ENCODE measurements at places on chromosomes 11 and 22. TPM values are rescaled to one million over a fixed set of nuclear protein-coding genes. Genes with fewer than 3 reads are reported as not detected.

The RAB36 gene
- 6.4 TPM for total RNA-seq

GRCh38 chr22:19761725-19762567 is 1.4 kb downstream of the TBX1 start:
- no peak overlapping the region for H3K27ac ChIP-seq
- H3K27me3 ChIP-seq = peaks cover 78% of the 10 kb centered on the region
- no peak for DNase-seq
- H3K4me1 ChIP-seq = peaks cover 16% of the 10 kb centered on the region
- peak overlapping the region; percentile 62 for H3K4me3 ChIP-seq

DNA sequence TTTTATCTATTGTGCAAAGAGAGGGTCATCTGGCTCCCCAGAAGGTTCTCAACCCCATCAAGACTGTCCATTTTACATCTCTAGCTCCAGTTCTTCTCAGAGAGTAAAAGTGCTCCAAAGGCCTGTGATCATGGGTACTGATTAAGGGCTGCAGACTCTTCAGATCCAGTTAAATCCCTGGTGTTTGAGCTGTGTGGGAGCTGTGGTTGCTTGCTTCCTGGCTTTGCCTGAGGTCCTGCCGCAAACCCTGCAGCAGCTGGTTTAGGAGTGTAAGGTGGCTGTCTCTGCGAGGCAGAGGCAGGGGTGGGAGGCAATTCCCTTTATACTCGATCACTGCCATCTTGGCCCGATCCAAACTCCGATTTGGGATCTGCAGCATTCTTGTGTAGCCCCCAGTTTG is 1.2 kb downstream of the MRPL17 start:
- DNase-seq = no peak
- peak overlapping the region; percentile 99 for H3K27ac ChIP-seq
- peaks cover 12% of the 10 kb centered on the region for H3K36me3 ChIP-seq
- H3K27me3 ChIP-seq = no peaks in the 10 kb centered on the region

- peaks cover 95% of the 10 kb centered on the region for H3K27me3 ChIP-seq
- H3K4me3 ChIP-seq = no peak overlapping the region
- H3K27ac ChIP-seq = no peak overlapping the region
- no peaks in the 10 kb centered on the region for H3K36me3 ChIP-seq
- peaks cover 10% of the 10 kb centered on the region for H3K4me1 ChIP-seq
Observed at GRCh38 chr22:37330200-37331033, 48.1 kb downstream of the CYTH4 start.

DNA sequence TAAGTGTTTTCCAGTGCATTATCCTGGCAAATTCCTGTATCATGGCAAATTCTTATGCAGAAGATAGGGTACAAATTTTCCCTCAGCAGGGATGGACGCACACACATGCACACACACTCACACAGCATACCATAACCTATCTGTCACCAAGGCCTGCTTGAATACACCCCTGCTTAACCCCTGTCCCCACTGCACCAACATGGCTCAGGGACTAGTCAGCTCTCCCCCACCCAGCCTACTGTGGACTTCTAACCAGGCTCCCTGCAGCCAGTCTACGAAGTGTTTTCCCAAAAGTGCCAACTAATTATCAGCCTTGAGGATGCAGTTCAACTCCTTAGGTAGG is 63.1 kb downstream of the RAB30 start:
- H3K4me1 ChIP-seq = peaks cover 19% of the 10 kb centered on the region
- no peaks in the 10 kb centered on the region for H3K36me3 ChIP-seq
- DNase-seq = no peak

Measured in mesothelial cell of epicardium (in vitro differentiated cells).